ENCODE measurements at places on chromosomes 5 and 9.

DNA sequence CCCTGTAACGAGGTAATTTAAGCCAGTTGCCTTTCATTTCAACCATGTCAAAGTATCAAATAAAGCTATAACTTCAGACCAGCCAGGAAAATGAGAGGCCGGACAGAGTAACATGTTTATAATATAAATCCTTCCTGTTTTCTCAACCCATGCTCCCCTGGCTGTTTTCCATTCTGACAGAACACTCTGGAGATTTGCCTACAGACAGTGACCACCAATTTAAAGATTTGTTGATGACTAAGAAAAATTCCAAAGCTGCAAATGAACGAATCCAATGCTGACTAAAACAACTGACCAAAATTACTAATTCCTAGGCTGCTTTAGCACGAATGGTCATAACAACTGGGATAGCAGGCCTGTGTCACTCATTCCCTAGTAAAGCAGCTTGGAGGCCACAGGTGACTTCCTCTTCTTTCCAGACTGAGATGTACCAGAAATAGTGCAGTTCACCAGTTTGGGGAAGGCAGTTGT, 141.4 kb downstream of the AOPEP start:
- no peak for DNase-seq

DNA sequence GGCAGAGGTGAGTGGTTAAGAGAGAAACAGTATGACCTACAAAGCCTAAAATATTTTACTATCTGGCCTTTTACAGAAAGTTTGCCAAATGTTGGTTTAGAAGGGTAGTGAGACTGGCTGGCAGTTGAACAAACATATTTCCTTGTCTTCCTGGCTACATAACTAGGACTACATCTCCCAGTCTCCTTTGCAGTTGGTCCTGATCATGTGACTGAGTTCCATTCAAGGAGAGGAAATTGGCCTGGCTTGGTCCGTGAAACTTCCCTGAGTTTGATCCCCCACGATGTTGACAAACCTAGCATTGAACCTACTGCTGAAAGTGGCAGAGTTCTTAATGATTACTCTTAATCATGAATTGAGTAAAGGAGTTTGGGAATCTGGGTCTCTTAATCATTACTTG, 280.8 kb downstream of the SLIT3 start:
- no peak for DNase-seq

DNA sequence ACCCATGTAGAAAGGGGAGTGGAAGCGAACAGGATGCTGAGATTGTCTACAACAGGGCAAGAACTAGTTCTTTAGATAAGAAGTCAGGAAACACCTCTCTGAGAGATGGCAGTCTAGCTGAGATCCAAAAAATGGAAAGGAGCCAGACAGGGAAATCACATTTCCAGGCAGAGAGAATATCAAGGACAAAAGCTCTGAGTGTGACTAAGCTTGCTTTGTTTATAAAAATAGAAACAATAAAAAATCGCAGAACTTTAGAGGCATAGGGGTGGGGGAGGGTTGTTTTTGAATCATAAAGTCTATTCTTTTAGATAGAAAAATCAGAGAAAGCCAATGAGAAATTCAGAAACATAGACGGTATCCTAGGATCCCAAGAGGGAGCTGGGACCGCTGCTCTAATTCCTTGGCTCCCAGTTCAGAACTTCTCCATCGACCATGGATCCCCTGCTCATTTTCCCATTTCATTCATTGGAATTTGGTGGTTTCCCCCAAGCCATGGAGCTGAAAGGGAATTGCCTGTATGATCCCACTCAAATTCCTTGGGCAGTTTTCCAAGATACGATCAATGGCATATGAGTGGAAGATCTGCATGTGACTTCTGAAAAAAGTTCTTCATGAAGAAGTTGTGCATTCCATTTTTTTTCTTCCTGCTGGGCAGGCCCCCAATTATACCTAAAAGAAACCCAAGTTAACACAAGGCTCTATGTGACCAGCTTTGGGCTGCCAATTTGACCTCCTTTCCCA, 182.0 kb downstream of the GRIA1 start:
- DNase-seq = no peak

- DNase-seq = peak; percentile 50
These were observed at the start of gene RASGEF1C for GRCh38 chr5:180209137-180209581. Gene RASGEF1C, minus strand, starts transcription at chr5:180209211. Its CDS starts 71,159 bp downstream, at chr5:180138052.

DNA sequence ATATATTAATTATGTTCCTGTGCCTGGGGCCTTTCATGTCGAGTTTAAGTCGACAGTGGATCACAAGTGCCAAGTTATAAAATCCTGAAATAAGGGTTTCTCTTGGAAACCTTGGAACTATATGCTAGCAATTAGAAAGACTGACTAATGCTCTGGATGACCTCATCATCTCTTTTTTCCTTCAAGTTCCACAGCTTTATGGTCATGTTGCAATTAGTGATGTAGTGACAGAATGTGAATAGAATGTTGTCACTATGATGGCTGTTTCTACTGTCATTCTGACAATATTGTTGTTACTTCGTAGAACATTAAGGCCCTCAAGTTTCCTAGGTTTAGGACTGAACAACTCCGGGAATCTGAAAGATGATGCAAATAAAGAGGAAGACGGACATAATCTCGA, 368.0 kb upstream of the SEMA6A start:
- no peak for DNase-seq

- no peak for DNase-seq
These were observed 24.2 kb upstream of the NPR3 start for GRCh38 chr5:32686799-32687498.

DNA sequence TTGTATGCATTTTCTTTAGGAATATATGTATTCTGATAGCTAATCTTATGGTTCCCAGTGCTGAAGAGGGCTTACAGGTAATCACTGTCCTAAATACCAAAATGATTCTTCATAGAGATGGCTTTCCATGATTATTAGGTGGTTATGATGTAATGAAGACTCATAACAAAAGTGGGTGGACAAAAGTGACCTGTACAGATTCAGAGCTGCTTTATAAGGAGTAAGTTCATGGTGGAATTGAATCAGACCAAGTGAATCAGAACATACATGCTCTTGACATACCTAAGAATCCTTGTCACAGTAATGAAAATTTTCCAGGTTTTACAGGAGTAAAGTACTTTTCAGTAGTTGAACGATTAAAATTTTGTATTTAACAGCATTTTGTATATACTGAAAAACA, 105.6 kb downstream of the NIPBL start:
- no peak for DNase-seq

DNA sequence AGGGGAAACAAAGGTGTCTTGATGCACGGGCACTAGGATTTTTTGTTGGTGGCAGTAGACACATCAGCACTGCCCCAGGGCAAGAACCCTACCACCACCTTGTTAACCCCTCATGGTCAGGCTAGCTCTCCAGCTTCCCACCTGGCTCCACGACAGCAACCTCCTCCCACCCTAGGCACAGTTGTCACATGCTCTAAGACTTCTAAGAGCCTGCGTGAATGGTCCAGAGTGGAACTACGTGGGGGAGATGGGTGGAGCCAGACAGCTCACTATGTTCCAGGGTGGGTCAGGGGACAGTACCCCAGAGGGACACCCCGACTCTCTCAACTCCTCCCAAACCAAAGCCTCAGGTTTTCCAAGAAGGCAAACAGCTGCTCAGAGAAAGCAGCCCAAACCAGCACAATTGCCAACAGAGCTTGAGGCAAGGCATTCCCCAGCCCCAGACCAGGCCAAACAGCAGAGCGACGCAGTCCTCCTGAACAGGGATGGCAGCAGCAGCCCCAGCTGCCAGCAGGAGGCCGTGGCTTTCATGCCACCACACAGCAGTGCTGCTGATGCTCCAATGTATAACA, 78.0 kb downstream of the NRG2 start:
- DNase-seq = no peak

DNA sequence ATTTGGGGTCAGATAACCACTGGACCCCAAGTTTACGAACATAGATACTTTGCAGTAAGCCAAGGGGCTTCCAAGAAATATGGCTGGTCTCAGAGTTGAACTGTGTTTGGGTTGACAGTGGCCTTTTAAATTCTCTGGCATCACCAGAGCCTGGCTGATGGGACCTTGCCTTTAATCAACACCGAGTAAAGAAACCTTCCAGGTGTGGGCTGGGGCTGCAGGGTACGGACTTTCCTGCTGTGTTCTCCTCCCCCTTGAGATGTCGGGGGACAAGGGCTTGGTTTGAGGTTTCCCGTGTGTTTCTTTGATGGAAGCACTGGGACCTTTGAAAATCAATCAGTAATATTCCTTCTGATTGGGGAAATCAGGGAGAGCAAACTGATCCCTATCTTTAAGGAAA, 140.1 kb downstream of the MTX3 start:
- DNase-seq = no peak

- DNase-seq = no peak
These were observed 73.4 kb downstream of the C9orf85 start for GRCh38 chr9:71984831-71985281.

GRCh38 chr5:61139094-61139873, 23.0 kb downstream of the SMIM15 start:
- DNase-seq = no peak

- DNase-seq = no peak
These were observed 94.7 kb upstream of the OSMR start for GRCh38 chr5:38751103-38751502.

- no peak for DNase-seq
These were observed 31.9 kb downstream of the GNA14 start for GRCh38 chr9:77616191-77616590.

DNA sequence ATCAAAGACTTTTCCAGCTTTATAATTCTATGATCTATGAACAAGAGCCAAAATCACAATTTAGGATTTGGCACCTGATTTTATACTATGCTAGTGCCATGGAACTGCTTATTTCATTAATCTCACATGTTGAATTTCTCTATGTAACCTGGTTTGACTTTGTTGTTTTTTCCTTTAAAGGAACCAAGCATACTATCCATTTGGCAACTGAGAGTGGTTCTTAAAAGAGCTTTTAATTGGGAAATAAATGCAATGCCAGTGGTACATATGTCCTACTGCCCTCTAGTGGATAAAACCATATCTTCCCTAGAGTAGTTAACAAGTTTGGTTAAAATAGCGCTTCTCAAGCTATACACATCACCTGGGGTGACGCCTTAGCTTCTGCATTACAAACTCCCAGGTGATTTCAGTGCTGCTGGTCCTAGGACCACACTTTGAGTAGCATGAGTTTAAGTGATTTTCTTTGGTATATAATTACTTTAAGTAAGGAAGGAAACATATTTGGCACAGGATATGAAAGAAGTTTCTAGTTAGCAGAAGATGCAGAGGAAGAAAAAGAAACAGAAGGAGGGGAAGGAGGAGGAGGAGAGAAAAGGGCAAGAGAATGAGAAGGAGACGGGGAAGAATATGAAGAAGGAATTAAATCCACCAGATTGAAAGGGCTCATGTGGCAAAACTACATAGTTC, 56.8 kb downstream of the FGF10 start:
- no peak for DNase-seq

DNA sequence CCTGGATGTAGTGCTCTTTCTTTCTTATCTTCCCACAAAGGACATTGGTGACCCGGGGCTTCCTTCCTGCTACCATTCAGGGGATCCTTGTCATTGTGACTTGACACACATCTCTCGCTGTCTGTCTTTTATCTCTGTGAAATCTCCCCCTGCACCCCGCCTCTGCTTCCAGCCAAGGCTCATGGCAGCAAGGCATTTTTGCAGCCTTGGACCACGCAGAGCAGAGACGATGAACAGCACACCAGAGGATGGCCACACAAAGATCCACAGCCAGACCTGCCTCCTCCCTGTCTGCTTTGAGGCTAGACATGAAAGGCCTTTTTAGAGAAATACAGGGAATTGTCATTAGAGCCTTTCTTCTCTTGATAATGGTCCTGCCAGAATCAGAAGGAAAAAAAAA, 549.1 kb downstream of the CDK5RAP2 start:
- DNase-seq = no peak

DNA sequence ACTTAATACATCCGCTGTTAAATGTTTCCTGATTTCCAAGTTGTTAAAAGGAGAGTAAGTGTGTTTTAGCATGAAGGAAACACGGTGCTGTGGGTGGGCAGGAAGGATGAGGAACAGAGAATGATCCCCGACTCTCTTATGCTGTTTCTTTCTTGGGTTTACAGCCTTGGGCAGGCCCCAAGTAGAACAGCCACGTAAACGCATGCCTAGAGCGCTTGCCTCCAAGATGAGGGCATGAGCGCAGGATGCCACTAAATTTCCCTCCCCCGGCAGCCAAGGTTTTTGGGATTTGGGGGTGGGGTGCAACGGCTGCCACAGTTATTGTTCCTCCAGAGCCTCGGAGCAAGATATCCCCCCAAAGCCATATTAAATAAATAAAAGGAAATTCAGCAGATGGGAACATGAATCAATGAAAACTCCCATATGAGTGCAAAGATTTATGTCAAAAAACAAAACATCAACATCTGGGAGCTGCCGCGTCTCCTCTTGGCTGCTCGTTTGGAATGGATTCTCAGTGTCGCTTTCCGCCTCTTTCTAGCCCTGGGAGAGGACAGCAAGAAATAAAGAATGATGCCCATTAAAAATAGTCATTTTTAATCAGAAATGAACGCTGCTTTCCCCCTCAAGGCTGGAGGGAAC, 10.0 kb upstream of the DELE1 start:
- DNase-seq = no peak

GRCh38 chr9:33677506-33677809, 117.9 kb upstream of the PRSS3 start:
- DNase-seq = no peak

GRCh38 chr9:136543280-136543679, 2.6 kb downstream of the NOTCH1 start:
- DNase-seq = no peak

DNA sequence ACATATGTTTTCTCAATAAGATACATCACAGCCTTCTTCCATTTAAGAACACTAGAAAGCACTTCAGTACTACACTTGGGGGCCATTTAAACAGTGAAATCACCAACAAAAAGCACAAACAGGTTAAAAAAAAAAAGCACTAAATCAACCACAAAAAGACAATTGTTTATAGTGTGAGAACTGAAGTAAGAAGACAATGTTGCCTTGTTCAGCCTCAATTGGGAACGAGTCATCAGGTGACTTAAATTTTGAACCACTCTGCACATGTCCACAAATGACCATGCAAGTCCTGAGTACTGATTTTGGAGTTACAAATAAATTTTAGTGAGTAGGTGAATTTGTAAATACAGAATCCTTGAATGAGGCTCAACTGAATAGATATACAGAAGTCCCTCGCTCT, 37.2 kb upstream of the HNRNPA0 start:
- no peak for DNase-seq

DNA sequence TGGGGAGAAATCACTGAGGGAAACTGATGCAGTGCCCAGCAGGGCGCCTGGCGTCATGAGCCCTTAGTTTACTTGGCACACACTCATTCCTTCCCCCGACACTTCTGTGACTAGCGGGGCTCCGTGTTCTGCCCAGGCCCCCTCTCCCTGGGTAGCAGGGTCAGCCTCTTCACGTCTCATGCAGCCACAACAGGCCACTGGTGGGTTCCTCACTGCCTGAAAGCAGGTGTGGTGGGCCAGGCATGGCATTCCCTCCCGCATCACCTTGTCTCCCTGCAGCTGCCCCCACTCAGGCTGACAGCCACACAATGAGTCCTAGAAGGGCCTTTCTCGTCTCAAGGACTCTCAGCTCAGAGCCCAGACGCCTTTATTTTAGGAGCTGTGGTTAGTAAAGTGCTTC, 51.1 kb upstream of the CPLX2 start:
- DNase-seq = no peak

GRCh38 chr5:39055768-39056398, 18.3 kb downstream of the RICTOR start:
- DNase-seq = no peak
